ENCODE measurements at places on chromosomes 2 and 18.

- no peak for DNase-seq
These were observed 57.9 kb upstream of the SPHKAP start for GRCh38 chr2:228239207-228239906.

GRCh38 chr2:224126440-224126839 is 87.4 kb upstream of the SERPINE2 start:
- DNase-seq, result no peak

DNA sequence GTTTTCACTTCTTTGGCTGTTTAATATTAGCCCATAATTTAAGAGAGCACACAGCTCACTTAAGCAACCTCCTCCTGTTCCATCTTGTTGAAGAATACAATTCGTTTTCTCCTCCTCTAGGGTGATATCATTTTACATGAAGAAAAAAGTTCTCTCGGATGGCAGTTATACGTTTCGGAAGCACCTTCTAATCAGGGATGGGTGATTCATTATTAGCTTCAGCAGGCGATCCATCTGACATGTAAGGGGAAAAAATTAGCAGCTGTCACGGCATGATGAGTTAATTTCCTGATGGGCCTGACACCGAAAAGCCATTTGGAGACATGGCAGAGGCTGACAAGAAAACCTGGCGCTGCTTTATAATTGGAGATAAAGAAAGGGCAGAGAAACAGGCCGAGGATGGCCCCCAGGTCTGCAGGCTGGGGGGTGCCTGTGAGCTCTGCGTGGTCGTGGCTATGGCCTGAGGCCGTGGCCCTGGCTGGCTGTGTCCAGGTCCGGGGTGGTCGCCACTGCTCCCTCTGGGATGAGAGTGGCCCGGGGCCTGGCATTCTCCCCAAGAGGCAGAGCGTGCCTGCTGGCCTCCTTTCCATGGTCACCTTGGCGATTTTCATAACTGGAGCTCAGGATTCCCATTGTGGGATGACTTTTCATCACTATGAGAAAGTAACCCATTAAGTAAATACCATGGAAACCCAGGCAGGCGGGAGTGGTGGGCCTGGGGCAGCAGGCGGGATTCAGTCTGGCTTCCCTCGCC is 140.1 kb downstream of the PTGR3 start:
- no peak for DNase-seq

DNA sequence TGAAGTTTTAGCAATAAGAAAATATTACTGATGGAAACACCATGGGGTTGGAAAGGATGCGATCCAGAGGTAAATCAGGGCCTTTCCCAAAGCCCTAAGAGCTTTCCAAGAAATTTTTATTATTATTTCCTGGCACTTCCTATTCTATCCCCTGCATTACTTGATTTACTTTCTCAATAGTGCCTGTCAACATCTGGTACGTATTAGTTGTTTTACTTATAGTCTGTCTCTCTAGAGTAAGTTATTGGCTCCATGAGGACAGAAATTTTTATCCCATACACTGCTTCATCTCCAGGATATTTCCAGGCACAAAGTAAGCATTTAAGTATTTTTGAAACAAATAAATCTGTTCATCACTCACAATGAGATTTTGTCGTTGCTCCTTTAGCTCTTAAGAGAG is 18.1 kb downstream of the PPP4R1 start:
- DNase-seq, result no peak

DNA sequence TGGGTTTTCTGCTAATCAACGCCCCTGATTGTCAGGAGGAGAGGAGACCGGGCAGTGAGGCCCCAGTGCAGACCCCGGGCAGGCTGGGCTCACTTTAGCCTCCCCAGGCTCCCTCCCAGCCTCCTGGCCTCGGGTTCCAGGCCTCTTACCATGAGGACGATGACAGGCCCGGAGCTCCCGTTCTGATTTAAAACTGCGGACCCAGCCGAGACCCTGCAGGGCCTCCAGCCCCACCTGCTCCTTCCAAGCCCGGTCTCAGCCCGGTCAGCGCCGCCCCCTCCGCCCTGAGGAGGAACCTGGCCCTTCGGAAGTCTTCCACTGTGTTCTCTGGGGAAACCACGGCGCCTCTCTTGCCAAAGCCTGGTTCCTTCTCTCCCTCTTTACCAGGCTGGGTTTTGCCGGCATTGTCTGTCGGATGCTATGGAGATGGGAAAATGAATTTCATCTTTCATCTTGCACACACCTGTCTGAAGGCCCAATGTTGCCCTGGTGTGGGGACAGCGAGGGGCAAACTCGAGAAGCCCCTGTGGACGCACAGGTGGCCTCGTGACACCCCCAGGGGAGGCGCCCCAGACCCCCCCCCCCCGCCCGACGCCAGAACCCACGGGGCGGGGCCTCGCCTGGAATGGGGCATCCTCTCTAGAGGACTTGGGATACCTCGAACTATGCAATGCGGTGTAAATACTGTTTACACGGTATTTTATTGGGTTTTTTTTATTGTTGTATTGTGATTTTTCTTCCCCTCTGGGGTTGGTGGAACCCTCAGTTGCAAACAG is 37.7 kb upstream of the CTDP1 start:
- no peak for DNase-seq

DNA sequence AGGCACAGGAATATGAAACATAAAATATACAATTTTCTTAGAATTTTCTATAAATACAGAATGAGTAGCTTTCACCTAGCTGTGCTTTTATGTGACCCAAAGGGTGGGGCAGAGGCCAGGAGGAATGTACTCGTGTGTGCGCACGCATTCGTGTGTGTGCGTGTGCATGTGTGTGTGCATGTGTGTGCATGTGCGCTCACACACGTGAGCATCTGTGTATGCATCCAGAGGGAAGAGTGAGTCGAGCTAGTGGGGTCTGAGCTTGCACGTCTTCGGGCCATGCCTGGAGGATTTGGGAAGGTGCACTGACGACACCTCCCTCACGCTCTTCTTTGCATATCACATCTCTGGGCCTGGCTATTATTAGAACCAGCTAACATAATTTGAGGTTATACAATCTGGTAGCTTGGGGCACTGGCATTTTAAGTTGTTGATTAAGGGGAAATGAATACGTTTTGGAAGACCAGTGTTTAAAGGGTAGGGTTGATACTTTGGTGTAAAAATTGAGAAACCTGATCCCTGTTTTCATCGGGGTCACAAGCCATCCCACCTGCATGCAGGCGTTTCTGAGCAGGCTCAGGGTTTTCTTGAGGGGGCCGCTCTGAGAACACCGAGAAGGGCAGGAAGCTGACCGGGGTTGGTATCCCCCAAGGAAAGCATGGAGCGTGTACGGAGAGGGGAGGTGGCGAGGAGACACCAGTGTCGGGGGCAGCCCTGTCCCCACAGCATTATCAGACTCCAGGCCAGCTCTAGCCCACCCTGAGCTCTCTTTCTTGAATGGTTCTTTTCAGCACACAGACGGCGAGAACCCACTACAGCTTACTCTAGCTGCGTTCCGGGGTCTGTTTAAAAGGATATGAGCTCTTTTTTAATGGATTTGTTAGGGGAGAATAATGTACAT is 85.3 kb downstream of the LRRFIP1 start:
- DNase-seq, result no peak

DNA sequence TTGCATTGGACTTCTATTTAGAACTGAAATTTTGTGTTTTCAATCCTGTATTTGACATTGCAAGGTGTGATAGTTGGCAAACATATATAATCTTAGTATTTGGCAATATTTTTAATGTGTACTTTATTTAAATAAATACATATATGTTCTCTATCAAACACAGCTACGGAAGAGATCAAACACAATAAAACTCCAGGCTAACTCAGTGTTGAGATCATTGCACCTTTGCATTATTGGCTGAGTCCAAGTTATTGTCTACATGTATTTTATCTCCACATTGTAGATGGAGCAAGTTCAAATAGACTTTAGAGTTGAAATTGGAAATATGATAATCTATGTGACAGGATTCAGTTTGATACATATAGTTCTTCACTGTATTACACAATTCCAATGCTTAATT is 176.7 kb downstream of the ST6GAL2 start:
- no peak for DNase-seq

DNA sequence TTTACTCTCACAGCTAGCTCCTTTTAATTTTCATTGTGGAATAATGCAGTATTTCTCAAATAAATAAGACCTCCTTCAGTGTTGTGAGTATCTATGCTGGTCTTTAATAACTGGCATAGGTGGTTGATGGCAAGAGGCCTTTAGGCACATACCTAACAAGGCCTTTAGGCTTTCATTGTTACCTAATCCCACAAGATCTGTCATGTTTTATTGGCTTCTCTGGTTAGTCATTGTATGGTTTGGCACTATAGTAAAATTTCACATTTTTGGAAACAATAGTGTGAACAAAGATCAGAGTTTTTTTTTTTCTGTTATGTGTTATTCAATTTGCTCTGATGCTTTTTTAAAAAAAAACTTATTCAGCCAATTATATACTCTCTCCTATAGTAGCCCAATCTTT is 89.8 kb upstream of the NEUROD1 start:
- DNase-seq, result no peak

DNA sequence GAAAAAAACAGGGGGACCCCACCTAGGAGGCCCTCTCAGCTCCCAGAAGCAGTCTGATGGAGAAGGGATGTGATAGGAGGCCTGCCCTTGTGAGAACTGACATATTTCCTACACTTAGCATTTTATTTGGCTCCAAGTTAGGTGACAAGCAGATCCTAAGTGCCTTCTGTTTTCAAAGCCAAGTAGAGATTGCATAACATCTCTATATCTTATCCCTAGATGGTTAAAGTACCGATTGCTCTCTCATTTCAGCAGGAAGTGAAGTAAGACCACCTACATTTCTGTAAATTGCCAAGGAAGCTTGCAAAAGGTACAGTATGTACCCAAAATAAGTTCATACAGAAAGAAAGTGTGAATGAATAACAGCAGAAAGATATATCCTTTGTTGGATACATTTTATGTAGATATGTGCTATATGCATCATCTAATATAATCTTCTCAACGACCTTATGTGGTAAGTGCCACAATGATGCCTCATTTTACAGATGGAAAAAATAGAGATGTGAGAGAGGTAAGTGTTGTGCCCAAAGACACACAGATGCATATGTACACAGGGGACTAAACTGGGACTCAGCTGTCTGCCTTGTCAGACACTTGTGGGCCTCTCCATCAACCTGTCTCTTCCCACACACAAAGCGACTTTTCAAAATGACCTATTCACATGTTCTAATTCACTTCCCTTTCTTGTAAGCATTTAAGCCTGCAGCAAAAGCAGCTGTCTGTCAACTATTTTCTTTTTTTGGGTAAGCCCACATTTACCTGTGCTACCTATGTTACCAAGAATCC is 38.9 kb downstream of the DHRS9 start:
- DNase-seq, result no peak

DNA sequence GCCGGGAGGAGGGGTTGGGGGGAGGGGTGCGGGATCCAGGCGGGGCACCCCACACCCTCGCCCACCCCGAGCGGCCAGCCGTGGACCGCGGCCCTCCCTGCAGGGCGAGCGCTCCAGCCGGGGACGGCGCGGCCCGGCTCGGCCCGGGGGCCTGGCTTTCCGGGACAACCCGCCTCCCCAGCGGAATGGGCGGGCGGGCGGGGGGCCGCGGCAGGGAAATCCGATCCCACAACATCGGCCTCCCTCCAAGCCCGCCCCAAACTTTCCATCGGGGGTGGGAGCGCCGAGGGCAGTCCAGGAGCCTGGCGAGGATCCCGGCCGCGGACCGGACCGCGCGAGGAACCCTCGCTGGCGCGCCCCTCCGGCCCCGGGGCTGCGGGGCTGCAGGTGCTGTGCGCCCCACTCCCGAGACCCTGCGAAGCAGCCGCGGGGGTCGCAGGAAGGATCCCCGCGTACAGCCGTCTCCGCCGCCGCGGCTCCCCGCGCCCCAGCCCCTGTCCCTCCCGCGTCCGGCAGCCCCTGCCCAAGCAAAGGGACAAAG is 529 bp downstream of the SEMA4C start:
- no peak for DNase-seq

DNA sequence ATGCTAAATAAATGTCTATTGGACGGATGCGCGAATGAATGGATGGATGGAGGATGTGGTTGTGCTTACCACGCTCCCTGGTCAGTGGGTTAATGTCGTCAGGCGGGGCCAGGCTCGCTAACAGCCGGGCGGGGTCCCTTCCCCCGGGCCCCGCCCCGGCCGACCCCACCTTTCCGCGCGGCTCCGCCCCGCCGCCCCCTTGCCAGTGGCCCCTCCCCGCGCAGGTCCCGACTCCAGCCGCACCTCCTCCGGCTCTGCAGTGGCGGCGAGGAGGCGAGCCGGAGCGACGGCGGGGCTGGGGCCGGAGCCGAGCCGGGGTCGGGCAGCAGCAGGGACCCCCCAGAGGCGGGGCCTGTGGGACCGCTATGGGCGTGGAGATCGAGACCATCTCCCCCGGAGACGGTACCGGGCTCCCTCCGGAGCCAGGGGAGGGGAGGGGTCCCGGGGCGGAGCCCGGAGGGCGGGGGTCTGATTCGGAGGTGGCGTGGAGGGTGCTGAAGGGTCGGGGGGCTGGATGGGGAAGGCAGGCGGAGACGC is at the start of gene FKBP1B:
FKBP1B (plus strand) TSS at position 257 of the 537 bp plus-strand sequence; CDS start at position 366, 109 bp downstream.
- peak; percentile 51 for DNase-seq

DNA sequence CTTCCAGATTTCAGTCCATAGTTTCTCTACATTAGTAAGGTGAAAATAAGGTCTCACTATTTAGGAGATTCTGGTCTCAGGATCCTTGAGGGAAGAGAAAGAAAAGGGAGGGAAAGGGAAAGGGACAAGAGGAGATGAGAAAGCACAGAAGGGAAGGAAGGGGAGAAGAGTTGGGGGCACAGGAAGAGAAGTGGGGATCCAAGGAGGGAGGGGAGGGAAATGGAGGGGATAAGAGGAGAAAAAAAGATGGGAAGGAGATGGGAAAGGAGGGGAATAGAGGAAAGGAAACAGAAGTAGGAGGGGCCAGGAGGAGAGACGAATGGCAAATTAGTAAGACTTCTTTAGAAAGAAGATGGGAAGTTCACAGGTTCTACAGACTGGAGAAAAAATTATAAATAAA is 39.2 kb upstream of the SPTBN1 start:
- no peak for DNase-seq

Measured in stimulated activated CD4-positive, alpha-beta T cell treated with anti-CD3 and anti-CD28 coated beads, Interleukin-12 subunit alpha, Interleukin-12 subunit beta, amount 100 ng/mL, for 4 hours (primary cell).